ENCODE measurements at places on chromosomes 2 and 18.

DNA sequence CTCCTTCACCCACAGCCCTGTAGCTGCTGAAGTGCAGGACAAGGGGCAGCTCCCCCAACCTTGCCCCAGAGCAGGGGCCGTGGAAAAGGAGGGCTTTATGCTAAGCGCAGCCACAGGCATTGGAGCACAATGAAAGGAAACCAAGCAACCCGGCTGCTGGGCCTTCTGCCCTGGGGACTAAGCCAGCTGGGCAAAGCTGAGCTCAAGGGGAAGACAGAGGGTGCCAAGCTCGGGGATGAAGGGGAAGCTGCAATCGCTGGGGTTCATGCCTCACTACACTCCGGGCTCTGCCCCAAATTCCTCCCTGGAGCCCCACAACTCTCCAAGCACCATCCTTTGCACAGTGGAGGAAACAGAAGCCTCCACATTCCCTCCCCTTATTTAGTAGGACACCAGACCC, 12.4 kb downstream of the SFXN5 start:
- DNase-seq = no peak

DNA sequence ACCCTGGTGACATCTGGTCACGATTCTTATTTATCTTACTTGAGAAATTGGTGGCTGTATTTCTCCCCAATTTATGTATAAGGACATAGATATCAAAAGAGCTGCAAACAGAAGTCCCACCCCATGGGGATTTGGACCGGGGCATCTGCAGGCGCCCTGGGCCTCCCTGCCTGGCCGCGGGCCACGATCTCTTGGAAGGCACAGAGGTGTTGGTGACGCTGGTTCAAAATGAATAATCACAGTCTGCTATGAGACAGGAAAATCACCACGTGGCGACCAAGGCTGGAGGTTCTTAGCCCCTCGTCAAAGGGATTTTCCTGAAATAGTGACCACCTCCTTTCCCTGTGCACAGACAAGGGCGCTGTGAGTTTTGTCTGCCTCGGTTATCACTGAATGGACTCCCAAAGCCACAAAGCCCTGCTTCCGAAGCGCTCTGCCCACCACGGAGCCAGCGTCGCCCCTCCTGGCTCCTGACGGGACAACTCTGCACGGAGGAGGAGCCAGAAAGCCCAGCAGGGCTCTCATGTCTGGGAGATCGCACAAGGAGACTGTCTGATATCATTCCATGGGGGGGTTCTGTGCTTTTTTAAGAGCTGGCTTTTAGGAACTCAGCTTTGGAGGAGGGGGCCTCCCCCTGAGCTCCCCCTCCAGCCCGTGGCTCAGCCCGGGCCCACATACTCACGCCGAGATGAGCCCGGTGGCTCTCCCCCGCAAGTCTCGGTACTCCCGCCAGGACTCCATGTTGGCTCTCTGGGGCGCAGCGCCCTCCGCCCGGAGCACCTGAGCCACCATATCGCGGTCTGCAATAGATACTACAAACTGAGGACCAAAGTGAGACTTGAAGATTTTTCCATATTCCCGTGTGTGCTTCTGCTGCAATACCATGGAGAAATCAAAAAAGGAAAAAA, 14.6 kb downstream of the CYP27C1 start:
- DNase-seq = peak; percentile 31

DNA sequence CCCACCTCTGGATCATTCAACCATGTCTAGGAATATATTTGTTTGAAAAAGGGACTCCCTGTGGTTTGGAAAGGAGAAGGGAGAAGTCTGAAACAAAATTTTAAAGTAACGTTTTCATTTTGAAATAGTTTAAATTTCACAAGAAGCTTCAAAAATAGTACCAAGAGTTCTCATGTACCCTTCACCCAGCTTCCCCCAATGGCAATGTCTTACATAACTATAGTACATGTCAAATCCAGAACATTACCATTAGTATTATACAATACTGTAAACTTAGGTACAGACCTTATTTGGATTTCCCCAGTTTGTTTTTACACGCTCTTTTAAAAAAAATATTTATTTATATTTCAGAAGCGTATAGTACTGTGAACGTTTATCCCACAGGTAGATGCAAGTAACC, 4.0 kb upstream of the LYG2 start:
- DNase-seq = no peak

- DNase-seq = no peak
These were observed 8.4 kb downstream of the COX5B start for GRCh38 chr2:97654309-97654708.

DNA sequence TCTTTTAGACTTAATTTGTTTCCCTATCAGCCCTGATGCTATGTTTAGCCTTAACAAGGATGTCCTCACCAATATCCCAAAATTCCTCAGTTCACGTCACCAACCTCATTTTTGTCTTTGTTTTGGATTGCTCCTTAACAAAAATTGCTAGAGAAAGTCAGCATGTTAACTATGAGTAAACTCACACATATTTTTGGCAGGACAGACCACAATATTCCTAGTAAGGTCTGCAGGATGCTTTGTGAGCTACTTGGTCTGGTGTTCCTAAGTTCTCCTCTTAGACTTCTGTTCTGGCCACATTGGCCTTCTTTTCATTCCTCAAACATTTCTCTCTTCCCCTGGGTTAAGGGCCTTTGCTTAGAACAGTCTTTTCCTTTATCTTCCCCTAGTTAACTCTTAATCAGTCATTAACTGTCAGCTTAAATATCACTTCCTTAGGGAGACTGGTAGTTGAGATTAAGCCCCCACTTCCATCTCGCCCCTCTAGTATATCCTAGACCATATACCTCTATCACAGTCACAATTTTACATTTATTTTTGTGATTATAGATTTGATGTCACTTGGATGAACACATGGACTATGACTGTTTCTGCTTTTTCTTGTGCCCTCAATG, 116.2 kb downstream of the ADCYAP1 start:
- no peak for DNase-seq

- no peak for DNase-seq
These were observed 363.8 kb downstream of the LRP1B start for GRCh38 chr2:141767051-141767450.

DNA sequence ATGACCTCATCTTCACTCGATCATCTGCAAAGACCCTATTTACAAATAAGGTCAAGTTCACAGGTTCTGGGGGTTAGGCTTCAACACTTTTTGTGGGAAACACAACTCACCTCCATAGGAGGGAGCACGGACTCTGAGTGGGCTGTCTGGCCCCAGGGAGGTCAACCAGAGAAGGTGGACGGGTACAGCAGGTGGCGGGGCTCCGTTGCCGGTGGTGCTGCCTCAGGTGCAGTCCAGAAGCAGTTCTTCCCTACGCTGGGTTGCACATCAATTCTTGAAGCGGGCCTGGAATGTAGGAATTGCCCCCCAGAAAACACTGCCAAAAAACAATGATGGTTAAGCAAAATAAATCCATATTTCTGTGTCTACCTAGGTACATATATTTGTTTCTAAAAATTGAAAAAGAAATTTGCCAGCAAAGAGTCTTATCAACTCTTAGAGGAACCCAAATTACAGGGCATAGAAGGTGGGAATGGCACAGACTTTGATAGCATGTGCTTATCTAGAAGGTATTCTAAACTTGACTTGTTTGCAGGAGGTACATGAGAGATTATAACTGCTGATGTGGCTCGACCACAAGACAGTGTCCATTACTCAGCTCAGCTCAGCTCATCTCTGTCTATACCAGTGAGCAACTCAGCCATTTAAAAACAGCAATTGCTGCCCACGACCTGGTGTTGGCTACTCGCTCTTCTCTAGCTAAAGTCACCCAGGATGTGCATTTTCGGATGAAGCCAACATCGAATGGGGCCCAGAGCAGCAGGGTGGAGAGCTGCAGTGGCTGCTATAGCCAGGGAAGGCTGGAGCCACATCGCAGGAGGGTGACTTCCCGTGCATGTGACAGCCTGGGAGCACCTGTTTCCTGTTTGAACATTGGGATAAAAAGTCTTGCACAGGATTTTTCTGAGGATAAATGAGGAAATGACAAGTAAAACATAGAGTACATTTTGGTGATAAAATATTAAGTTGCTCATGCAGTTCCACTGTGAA, 128.7 kb downstream of the RNF144A start:
- DNase-seq = no peak

- no peak for DNase-seq
These were observed 56.1 kb downstream of the CNTNAP5 start for GRCh38 chr2:124081154-124081716.

DNA sequence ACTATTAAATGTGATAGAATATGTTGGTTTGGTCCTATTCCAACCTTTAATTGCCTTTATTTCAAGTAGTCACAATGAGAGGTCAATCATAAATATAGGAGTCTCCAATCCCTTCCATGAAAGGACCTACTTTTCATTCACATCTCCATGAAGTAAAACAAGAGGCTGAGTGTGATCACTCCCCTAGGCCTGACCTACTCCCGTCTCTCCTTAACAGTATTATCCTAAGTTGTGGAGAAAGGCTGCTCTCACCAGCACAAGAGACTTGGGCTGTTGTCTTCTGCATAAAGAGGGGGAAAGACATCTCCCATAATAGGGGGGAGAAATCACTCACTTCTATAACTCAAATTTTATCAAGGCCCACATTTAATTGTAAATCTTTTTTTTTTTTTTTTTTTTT, 105.4 kb downstream of the SOS1 start:
- no peak for DNase-seq

All from right kidney (tissue), 9 donors.